NCI-H1436 treated with DMSO at 0.1 percent for 48 hours (cell line): ENCODE measurements at places on chromosomes 3 and 15.

GRCh38 chr15:66948294-66948693 is 117.1 kb upstream of the SMAD3 start:
- no peak for DNase-seq

GRCh38 chr15:29998033-29998432 is 84.7 kb upstream of the GOLGA8J start:
- DNase-seq, result no peak

- no peak for DNase-seq
These were observed 34.5 kb downstream of the KBTBD12 start for GRCh38 chr3:127949446-127950055.

GRCh38 chr15:90178468-90179435 is 22.4 kb upstream of the SEMA4B start:
- DNase-seq, result no peak

DNA sequence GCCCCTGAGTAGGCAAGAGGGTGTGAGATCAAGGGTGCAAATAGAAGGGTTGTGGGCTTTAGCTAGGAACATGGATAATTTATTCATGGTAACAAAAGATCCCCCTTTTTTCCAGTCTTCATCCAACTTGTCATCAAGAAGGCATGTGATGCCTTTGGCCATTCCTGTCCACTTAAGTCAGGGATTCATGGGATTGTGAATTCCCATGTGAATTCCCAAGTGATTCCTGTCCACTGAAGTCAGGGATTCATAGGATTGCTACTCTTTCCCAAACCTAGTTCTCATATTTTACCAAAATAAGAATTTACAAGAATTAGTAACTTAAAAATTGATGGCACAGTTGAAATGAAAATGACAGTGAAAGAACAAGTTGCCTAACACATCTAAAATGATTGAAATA is 40.8 kb downstream of the HMG20A start:
- DNase-seq, result no peak

DNA sequence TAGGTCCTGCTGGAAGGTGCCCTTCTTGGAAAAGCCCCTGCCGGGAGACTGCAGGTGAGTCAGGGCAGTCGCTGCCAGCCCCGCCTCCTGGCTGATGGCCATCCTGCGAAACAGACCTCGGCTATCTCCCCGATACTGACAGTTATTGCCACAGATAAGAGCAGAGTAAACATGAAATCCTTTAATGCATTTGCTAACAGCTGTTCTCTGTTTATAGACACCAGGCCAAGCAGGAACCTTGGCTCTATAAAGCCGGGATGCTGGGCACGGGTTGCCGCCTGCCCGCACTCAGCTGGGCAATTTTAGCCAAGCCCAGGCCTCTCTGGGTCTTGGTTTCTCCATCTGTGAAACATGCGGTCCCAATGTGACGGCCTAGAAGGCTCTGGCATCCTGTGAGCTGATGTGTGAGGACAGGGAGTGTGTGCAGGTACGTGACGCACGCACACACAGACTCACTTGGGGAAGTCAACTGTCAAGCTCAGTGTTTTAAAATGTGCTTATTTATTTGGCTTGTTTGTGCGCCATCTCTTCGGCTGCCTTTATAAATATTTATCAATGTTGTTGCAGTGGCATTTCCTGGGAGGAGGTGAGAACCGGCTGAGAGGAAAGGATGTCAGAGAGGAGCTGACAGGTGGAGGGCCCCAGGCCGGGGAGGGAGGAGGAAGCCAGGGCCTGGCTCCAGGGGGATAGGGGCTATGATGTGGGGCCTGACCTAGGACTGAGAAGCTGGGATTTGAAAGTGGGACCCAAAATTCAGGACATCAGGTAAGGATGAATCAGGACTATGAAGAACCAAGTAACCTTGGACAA is 50.8 kb upstream of the PRR23E start:
- DNase-seq, result peak; percentile 87

DNA sequence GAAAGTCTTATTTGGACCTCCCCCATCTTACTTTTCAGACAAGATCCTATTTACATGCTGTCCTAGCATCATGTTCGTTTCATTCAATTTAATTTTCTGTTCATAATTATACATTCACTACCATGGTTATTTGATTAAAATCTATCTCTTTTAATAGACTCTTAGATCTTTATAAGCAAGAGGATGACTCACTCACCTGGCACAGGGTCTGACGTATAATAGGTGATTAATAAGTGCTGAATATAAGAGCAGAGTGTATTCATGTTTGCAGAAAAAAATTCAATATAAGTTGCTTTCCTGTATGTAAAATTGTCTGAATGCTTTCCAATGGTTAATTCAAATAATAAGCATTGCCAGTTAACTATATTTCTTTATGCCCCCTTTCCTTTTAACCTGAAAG is 165.5 kb upstream of the CBLB start:
- no peak for DNase-seq

- peak; percentile 30 for DNase-seq
These were observed 16.1 kb upstream of the TM4SF1 start for GRCh38 chr3:149393345-149394160.

DNA sequence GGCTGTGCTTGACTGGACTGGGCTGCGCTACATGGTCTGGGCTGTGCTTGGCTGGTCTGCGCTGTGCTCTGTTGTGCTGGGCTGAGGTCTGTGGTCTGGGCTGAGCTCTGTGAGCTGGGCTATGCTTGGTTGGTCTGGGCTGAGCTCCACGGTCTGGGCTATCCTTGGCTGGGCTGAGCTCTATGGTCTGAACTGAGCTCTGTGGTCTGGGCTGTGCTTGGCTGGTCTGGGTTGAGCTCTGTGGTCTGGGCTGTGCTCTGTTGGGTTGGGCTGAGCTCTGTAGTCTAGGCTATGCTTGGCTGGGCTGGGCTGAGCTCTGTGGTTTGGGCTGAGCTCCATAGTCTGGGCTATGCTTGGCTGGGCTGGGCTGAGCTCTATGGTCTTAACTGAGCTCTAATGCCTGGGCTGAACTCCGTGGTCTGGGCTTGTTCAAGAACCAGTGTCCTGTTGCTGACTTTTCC is 92.0 kb downstream of the PLXNA1 start:
- DNase-seq, result no peak
